ENCODE measurements at places on chromosomes 5 and 9.

DNA sequence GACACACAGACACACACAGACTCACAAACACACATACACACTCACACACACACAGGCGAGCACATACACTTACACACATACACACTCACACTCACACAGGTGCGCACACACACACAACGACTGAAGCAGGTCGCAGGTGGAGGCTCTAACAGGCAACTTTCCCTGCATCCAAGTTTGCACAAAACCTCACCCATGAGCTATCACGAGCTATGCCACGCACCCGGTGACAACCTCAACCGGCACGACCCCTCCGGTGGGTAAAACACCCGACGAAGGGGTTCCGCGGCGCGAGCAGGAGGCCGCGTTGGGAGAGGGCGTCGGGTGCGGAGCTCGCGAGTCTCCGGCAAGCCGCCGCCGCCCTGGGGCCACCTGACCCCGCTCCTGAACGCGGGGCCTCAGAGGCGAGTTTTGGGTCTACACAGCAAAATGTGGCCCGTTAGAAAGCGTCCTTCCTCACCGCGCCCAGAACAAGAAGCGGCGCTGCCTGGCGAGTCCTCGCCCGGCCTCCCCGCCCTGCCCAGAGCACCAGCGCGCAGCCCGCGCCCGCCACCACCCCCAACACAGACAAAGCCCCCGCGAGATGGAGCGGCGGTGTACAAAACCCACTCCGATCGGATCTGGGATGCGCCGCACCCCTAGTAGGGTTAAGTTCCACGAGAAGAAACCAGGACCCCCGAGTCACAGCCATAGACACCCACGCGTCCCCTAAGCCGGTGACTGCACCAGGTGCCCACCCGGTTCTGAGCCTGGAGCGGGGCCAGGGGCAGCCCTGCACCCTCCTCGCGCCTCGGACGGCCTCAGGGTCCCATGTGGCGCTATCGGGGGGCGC is 665 bp downstream of the SLC6A3 start:
- no peak for DNase-seq

- DNase-seq = no peak
These were observed 1516.4 kb downstream of the EFNA5 start for GRCh38 chr5:106154280-106154716.

DNA sequence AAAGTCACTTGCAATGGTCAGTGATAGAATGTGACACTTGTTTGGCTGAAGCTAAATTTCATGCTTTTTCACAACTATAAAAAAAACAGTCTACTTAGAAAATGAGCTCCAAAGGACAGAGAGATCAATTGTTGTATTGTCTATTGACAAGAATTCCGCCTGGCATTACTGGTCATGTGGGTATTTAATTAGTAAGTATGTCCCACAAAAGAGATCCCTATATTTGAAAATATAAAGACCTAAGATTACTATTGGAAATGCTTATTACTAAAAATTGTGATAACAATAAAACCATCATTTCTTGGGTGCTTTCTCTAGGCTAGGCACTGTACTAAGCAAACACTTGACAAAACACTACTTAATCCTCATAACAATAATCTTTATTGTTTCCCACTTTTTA is 745.2 kb upstream of the C9orf72 start:
- DNase-seq = no peak

DNA sequence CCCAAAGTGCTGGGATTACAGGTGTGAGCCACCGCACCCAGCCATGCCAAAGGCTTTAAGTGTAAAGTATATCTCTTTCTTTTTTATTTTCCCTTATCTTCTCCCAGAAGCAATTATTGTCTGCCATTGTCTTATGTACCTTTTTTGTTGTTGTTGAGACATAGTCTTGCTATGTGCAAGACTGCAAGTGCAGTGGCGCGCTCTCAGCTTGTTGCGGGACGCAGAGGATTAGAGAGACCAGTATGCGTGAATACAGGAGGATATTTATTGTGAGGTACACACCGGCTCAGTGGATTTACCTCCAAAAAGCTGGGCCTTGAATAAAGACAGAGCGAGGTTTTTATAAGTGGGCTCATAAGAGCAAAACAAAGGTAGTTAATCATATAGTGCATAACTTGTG is 11.8 kb downstream of the TMEM38B start:
- no peak for DNase-seq
